ENCODE measurements at places on chromosomes 5 and 9. TPM values are rescaled to one million over a fixed set of nuclear protein-coding genes. Genes with fewer than 3 reads are reported as not detected.

DNA sequence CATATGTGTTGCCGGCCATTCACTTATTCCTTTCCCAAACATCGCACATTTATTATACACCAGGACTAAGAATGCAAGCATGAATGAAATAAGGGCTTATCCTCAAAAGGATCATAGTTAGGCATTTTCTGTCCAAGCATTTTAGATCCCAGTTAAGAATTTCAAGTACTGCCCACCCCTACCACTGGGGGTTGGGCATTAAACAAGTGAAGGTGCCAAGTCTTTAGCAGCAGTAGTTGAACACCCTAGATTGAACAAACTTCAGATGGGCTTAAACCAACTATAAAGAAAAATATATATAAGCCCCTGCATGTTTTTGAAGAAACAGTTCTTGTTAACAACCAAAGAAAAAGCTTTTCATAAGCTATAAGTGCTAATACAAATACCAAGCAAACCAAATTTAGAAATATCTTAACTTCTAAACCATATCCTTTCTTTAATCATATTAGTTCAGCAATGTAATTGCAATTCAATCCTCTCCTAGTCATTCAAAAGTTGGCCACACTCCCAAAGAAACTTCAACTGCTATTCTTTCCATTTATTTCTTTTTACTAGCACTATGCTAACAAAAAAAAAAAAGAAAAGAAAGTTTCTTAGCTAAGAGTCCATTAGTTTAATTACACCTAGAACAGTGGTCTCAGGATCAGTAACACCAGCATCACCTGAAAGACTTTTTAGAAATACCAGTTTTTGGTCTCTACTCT lies 149.8 kb downstream of the MLLT3 start:
- DNase-seq, result no peak

- no peak for DNase-seq
Observed at GRCh38 chr9:37239224-37239859, 119.0 kb downstream of the ZCCHC7 start.

- no peak for DNase-seq
Observed at GRCh38 chr5:146179696-146180095, 2.8 kb downstream of the LARS1 start.

DNA sequence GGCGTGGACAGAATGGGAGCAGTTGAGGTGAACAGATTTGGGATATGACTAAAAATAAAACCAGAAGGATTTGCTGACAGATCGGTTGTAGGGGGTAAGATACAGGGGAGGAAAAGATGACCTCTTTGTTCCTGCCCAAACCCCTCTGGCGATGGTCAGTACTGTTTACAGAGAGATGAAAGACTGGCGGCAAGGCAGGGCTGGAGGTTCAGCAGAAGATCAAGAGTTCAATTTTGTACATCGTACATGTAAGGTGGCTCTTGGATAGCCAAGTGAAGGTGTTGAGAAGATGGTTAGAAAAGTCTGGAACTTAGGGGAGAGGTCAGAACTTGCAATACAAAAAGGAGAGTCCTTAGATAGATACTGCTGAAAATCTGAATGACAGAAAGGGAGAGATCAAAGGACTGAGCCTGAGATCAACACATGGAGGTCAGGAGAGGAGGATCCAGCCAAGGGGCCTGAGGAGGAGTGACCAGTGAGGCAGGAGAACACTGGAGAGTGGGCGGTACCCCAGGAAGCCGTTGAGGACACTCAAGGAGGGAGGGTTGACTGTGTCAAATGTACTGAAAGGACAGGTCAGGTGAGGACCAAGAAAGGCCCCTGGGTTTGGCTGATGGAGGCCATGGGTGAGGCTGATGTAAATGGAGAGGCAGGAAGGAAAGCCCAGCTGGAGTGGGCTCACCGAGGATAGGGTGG lies 7.1 kb downstream of the IL4 start:
- no peak for DNase-seq

GRCh38 chr5:151100681-151101080 lies 19.8 kb upstream of the TNIP1 start:
- no peak for DNase-seq

DNA sequence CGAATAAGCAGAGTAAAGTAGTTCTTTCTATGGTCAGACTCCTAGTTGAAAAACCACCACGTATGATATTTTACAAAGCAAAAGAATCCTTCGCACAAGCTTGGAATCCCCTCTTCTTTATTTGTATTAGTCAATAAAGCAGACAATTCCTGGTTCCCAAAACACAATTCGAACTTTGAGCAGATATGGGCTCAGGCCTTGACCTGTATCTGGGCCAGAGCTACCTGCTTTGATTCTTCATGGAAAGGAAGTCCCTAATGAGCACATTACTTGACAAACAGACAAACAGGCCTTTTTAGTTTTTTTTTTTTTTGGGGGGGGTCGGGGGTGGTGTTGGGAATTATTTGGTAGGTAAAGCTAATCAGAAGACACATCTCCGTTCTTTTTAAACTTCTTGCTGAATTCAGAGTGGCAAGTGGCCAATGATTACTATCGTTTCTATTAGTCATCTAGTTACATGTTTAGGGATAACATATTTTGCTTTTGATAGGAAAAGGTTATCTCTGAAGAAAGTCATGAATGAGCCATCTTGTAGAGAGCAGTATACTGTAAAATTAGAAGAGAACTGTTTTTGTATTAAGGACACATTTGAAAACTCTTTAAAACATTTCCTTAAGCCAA lies 116.6 kb upstream of the HMHB1 start:
- DNase-seq, result no peak

- no peak for DNase-seq
Observed at GRCh38 chr9:99034149-99034548, 70.8 kb upstream of the TGFBR1 start.

- DNase-seq, result peak; percentile 72
Observed at GRCh38 chr5:150320044-150320613, 17.4 kb upstream of the ARSI start.

- DNase-seq, result no peak
Observed at GRCh38 chr9:100063185-100063584, 35.6 kb downstream of the ERP44 start.

DNA sequence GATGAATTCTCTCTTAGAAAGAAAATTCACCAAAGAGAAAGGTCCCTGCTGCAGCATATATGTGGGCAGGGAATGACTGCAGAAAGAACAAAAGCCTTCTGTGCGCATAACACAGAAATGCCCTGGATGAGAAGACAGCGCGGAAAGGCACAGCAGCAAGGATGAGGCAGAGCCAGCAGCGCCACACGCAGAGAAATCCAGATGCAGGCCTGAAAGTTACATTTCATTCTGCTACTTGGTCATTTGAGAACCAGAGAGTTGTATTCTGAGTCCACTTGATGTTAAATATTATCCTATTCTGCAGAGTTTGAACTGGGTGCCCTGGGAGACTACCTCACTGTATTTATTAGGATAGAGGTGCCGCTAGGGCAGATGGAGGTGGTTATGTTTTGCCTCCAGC lies 68.5 kb downstream of the GLDC start:
- no peak for DNase-seq

- no peak for DNase-seq
Observed at GRCh38 chr9:129340427-129341170, 162.5 kb upstream of the IER5L start.

GRCh38 chr5:15073453-15073852 lies 201.9 kb upstream of the ANKH start:
- DNase-seq, result no peak

DNA sequence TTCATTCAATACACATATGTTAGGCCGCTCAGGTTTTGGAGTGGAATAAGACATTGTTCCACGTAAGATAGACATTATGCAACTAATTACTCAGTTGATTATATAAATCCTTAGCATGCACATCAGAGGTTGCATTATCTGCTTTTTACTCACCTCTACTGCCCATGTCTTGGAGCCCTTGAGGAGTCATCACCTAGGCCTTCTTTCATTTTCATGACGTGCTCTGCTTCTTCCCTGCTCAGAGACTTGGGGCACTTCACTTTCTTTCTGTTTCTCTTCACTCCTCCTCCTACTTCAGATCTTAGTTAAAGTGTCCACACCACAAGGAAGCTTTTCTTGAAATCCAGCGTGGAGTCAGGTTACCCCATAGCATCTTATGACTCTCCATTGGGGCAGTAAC lies 241.1 kb downstream of the TLR4 start:
- DNase-seq, result no peak

DNA sequence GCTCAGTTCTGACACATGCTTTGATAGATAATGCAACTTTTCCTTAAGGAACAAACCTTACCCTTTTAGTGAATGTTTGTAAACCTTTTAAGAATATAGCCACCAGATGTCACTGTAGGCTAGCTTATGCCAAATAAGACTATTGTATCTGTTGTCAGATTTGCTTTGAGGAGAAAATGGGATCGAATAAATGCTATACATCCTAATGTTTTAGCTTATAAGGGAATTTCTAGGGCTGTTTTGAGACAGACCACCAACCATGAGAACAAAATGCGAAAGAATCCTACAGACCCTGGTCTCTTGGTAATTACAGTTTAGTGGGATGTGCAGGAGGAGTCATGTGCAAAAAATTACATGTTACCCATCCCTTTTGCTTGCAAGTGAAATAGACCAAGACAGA lies 127.6 kb upstream of the NMUR2 start:
- no peak for DNase-seq

DNA sequence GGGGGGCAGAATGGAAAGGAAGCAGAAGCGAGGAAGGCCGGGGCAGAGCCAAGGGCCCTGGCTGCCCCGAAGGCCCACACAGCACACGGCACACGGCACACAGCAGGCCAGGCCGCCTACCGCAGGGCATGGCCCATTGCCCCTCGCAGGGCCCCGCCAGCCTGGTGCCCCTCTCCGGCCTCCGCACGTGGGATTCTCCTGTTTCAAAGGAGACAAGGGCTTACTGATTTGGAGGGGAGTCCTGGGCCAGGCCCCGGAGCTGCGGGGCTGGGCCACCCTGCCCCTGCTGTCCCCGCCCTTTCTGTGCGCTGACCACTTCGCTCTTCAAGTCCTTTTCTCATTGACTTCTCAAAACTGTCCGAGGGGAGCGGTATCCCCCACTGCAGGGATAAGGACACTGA lies 7.7 kb upstream of the PHYKPL start:
- no peak for DNase-seq

Gene ARSI
- not detected for total RNA-seq

Gene BTNL8
- total RNA-seq, result 127 TPM

All from Peyer's patch (tissue), 4 donors.